ENCODE measurements at places on chromosomes 16 and 17. TPM values are rescaled to one million over a fixed set of nuclear protein-coding genes. Genes with fewer than 3 reads are reported as not detected.

- no peak for DNase-seq
Measured at GRCh38 chr17:40483679-40484078, 17.7 kb downstream of the TNS4 start.

DNA sequence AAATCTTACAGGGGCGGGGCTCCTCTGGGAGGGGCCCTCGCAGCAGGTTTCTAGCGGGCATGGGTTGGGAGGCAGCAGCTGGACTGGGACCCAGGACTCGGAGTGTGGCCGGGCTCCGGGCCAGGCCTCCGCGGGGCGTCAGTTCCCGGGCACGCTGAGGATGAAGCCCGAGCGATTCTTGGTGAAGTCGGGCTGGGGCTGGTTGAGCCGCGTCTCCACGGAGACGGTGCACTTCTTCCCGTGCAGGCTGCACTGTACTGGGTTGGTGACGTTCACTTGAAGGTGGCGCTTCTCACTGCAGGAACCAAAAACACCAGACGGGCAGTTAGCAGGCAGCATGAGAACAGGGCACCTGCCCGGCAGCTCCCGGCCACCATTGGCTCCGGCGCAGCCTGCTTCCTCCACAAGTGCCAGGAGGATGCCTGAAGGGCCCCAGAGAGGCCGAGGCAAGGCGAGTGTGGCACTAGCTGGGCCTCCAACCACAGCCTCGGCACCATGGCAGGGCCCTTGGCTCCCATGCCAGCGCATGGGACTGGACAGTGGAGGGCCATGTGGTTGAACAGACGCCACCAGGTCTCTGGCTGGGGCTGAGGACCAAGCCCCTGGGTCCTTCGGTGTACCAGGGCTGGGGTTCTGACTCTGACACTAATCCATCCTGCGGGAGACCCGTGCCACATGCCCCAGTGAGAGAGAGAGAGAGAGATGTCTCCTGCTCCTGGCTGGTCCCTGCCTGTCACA is 8.0 kb downstream of the CDK5R1 start:
- DNase-seq: no peak

GRCh38 chr17:58326609-58327362 is 1.8 kb downstream of the TSPOAP1 start:
- no peak for DNase-seq

GRCh38 chr17:17504341-17505140 is 8.3 kb upstream of the RASD1 start:
- no peak for DNase-seq

DNA sequence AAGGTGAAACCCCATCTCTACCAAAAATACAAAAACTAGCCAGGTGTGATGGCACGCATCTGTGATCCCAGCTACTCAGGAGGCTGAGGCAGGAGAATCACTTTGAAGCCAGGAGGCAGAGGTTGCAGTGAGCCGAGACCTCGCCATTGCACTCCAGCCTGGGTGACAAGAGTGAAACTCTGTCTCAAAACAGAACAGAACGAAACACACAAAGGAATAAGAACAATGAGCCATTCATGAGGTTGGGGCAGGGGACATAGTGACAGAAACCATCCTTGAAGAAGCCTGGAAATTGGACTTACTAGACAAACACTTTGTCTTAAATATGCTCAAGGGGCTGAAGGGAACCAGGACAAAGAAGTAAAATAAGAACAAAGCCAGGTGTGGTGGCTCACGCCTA is 39.4 kb downstream of the WDR45B start:
- DNase-seq: no peak

GRCh38 chr17:7097940-7098339 is 16.7 kb downstream of the ASGR2 start:
- no peak for DNase-seq

DNA sequence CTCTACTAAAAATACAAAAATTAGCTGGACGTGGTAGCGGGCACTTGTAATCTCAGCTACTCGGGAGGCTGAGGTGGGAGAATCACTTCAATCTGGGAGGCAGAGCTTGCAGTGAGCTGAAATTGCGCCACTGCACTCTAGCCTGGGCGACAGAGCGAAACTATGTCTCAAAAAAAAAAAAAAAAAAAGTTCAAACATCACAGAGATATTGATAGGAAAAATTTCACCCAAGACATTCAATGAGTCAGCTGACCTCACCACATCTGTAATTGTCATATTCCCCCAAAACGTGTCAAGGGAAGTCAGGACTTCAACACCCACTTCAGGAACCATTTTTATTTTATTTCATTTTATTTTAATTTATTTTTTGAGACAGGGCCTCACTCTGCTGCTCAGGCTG is 8.0 kb upstream of the PRSS27 start:
- no peak for DNase-seq

DNA sequence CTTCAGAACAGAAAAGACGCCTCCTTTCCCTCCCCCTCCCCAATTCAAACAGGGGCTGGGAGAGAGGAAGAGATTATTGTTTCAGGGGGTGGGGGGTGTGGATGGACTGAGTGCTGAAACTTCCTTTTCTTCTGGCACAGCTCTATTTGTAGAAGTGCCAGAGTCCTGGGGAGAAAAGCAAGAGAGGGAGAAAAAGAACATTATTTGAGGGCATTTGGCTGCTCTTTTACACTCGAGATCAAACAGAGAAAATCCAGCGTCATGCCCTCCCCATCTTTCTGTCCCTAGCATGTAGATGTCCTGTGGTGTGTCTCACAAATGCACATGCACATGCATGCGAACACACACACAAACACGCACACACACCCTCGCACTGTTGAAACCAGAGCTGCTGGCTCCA is 13.0 kb downstream of the ARL4D start:
- DNase-seq: no peak

GRCh38 chr17:27553019-27553511 is 77.9 kb upstream of the LGALS9 start:
- DNase-seq: peak; percentile 76

DNA sequence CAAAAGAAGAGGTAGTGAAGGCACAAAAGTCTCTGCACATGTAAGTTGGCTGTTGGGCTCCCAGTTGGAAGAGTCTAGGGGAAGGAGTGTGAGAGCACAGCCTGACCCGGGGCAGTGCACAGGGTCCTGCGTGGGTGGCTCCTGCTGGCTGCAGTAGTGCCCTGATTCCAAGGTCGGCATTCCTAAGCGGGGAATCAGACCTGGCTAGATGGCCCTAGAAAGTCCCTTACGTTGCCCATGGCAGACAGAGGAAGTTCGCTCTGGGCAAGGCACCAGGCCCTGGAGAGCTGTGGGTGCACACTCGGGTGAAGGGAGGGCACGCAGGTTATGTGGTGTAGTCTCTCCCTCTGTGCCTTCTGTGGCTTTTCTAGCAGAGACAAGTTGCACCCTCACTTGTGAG is 22.8 kb upstream of the SLC5A11 start:
- no peak for DNase-seq

DNA sequence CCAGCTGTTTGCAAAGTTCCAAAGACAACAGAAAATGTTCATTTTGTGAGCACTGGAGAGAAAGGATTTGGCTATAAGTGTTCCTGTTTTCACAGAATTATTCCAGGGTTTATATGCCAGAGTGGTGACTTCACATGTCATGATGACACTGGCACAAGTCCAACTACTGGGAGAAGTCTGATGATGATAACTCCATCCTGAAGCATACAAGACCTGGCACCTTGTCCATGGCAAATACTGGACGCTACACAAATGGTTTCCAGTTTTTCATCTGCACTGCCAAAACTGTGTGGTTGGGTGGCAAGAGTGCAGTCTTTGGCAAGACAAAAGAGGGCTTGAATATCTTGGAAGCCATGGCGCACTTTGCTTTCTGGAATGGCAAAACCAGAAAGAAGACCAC is 385.0 kb downstream of the CDH11 start:
- DNase-seq: no peak

GRCh38 chr16:59411961-59412841 is 678.1 kb upstream of the GOT2 start:
- no peak for DNase-seq

DNA sequence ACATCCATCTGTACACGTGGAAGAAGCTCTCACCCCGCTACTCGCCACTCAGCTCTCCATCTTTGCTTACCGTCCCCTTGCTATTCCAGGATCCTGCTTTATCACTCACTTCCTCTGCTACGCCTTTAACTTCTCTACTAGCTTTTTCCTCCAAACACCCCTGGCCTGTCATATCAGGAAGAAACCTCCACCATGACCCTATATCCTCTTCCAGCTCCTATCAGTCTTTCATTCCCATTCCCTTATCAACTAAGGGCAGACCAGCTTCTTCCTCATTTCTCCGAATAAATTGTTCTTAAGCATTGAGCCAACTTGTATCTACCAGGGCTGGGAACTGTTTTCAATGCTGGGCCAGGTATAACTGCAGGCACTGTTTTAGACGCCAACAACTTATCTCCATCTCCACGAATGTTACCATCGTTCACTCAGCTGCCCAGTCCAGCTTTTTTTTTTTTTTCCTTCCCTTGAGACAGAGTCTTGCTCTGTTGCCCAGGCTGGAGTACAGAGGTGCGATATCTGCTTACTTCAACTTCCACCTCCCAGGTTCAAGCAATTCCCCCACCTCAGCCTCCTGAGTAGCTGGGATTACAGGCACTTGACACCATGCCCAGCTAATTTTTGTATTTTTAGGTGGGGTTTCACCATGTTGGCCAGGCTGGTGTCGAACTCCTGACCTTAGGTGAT is 4.3 kb downstream of the IQCK start:
- no peak for DNase-seq

GRCh38 chr16:66483689-66484452 is 56.8 kb downstream of the BEAN1 start:
- no peak for DNase-seq

- DNase-seq: peak; percentile 18
Measured at GRCh38 chr17:34532281-34533065, 46.9 kb upstream of the TMEM132E start.

GRCh38 chr16:81292936-81293335 is 21.8 kb upstream of the GAN start:
- DNase-seq: no peak

ALKBH5 gene
- 81.2 TPM for total RNA-seq

TBC1D3I gene
- not detected for total RNA-seq

CLEC10A gene
- not detected for total RNA-seq

SLC9A5 gene
- total RNA-seq: 0.14 TPM

ZNF750 gene
- total RNA-seq: 0.40 TPM

SENP3 gene
- 62.9 TPM for total RNA-seq

PRKCB gene
- not detected for total RNA-seq

KRT27 gene
- not detected for total RNA-seq

Data from epithelial cell of proximal tubule (primary cell).